Neural crest cell (in vitro differentiated cells): ENCODE measurements at places on chromosomes 16 and 17. TPM values are rescaled to one million over a fixed set of nuclear protein-coding genes. Genes with fewer than 3 reads are reported as not detected.

The RNF112 gene
- 0.84 and 1.2 TPM in 2 replicates for total RNA-seq

The GPRC5C gene
- 3.1 and 4.6 TPM in 2 replicates for total RNA-seq

- DNase-seq, result peak; percentile 53
These were observed 863 bp downstream of the ADCY9 start for GRCh38 chr16:4115209-4115948.

GRCh38 chr16:48441863-48442279, 56.7 kb upstream of the SIAH1 start:
- DNase-seq, result no peak

DNA sequence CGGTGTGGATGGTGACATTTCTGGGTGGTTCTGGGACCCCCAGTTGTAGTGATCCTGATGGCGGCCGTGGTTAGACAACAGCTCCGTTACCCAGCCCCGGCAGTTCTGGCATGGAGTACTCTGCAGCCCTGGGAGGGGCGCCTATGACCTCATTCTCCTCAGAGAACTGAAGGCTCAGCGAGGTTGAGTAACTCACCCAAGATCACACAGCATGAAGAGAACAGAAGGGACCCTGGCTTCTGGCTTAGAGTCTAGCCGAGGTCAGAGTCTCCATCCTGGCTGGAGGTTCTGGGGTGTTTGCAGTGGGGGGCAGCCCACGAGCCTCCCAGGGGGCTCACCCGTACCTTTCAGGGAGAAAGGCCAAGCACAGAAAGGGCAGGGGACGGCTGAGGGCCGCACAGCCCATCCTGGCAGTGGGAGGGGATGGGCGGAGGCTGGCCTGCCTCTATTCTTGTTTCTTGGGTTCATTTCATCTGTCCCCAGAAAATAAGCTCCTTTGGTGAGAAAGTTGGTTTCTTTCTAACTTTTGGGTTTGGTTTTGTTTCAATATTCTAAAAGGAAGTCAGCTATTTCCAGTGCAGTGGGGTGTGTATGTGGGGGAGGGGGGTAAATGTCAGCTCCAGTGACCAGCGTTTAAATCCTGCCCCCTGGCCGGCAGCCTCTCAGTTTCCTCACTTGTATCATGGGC, 13.2 kb downstream of the ZFPM1 start:
- no peak for DNase-seq

GRCh38 chr16:78906135-78906534, 694.4 kb downstream of the MAF start:
- no peak for DNase-seq

DNA sequence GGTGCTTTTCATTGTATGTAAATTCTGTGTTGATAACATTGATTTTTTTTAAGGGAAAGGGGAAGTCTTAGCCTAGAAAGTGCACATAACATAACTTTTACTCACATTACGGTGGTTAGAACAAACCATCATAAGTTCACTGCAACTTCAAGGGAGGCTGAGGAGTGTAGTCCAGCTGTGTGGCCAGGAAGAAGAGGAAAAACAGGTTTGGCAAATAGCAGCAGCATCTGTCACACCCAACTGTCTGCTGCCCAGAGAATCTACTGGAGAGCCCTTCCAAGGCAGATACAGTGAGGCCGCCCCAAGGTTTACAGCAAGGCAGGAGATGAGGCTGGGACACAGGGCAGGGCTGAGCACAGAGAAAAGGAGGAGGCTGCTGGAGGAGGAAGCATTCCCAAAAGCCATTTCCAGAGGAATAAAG, 60.6 kb downstream of the AIPL1 start:
- DNase-seq, result no peak

GRCh38 chr16:2206780-2207433, 1.7 kb downstream of the MLST8 start:
- DNase-seq, result no peak

- no peak for DNase-seq
These were observed 250.2 kb downstream of the HS3ST4 start for GRCh38 chr16:25941800-25942499.

DNA sequence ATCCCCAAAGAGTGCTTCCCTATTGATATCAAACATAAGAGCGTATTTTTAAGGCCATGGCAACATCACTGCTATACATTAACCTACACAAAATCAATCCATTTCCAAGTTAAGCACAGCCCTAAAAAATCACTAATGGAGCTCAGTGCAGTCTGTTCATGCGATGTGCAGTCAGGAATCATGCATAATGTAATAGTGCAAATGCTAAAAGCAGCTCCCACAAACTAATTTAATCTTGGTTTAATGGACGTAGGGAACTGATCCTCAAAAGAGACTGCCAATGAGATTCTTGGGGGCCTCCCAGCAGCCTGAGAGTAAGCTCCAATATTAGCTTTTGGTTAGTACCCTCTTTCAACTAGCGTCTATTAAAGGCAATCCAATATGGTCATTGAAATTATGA, 245.9 kb downstream of the TOX3 start:
- no peak for DNase-seq

GRCh38 chr17:62818526-62818925, 10.4 kb upstream of the MARCHF10 start:
- no peak for DNase-seq
